ENCODE measurements at places on chromosomes 13 and 19. TPM values are rescaled to one million over a fixed set of nuclear protein-coding genes. Genes with fewer than 3 reads are reported as not detected.
A peak's percentile ranks its signal among the peaks of the same experiment; 100 is the strongest.

KIR2DL4 gene
- not detected for polyA plus RNA-seq

PRTN3 gene
- polyA plus RNA-seq, result not detected

C2CD4C gene
- polyA plus RNA-seq, result 0.05 TPM

DNA sequence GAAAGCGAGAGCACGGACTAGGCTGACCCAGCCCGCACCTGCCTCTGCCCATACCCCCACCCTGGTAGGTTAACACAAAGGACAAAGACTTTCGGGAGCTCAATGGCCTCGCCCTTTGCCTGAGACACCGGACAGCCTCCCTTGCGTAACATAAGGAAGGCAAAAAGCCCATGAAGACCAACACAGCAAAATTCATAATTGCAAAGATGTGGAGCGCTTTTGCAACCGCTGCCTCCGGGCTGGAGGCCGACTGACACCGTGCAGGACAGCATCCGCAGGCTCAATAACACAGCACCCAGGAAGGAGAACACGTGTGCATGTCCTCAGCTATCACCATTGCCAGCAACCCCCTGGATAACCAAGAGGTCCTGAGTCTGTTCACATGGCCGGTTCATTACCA, 15.4 kb downstream of the LILRA1 start:
- H3K27ac ChIP-seq, result no peak overlapping the region
- H3K4me1 ChIP-seq, result no peaks in the 10 kb centered on the region
- no peaks in the 10 kb centered on the region for H3K36me3 ChIP-seq
- H3K4me3 ChIP-seq, result no peak overlapping the region
- DNase-seq, result no peak

GRCh38 chr13:109790086-109790485, 3.7 kb upstream of the IRS2 start:
- no peaks in the 10 kb centered on the region for H3K36me3 ChIP-seq
- peak; percentile 55 for DNase-seq
- H3K4me1 ChIP-seq, result no peaks in the 10 kb centered on the region

GRCh38 chr19:17520865-17521264, 9.4 kb downstream of the PGLS start:
- no peak for DNase-seq
- H3K36me3 ChIP-seq, result peaks cover 10% of the 10 kb centered on the region
- no peak overlapping the region for H3K4me3 ChIP-seq

DNA sequence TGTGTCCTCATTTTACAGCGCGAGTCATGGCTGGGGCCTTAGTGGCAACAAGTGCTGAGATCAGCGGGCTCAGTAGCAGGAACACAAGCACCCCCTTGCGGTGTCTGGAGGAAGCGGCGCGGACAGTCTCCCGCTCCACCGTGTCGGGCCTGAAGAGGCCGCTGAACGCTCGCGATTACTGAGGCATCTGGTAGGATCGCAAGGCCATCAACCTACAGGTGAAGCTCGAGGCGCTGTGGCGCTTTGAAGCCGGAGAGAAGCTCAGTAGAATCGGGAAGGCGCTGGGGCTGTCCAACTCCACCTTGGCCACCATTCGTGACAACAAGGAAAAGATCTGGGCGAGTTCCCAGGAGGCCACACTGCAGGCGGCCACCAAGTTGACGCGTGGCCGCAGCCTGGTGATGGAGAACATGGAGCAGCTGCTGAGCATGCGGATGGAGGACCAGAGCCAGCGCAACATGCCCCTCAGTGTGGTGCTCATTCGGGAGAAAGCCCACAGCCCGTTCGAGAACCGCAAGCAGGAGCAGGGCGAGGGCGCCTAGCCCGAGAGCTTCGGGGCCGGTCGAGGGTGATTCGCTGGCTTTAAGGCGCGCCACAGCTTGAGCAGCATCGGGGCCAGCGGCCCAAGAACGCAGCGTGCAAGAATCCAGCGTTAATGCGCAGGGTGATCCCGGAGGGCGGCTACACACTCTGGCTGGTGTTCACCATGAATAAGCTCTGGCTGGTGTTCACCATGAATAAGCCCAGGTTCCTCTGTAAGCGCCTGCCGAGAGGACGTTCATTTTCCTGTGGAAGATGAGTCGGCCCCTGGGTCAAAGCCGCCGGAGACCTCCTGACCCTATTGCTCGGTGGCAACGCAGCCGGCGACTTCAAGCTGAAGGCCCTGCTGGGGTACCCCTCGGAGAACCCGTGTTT, 8.3 kb upstream of the MZF1 start:
- no peaks in the 10 kb centered on the region for H3K27me3 ChIP-seq
- H3K27ac ChIP-seq, result no peak overlapping the region
- no peak overlapping the region for H3K4me3 ChIP-seq
- peaks cover 11% of the 10 kb centered on the region for H3K4me1 ChIP-seq

DNA sequence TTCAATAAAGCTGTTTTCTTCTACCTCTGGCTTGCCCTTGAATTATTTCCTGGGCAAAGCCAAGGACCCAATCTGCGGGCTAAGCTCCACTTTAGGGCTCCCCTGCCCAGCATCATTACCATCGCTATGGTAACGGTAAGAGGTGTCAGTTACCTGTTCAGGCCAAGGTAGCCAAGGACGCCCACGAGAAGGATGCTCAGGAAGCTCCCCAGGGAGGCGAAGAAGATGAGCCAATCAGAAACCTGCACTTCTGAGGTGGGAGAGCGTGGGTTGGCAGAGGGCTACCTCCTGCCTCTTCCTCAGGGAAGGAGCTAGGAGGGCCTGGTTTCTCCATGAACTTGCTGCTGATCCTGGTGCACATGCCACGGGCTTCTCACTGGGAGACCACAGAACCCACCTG, 24.7 kb downstream of the IL12RB1 start:
- no peak overlapping the region for H3K4me3 ChIP-seq
- no peaks in the 10 kb centered on the region for H3K27me3 ChIP-seq
- H3K4me1 ChIP-seq, result peaks cover 3% of the 10 kb centered on the region
- H3K36me3 ChIP-seq, result no peaks in the 10 kb centered on the region

DNA sequence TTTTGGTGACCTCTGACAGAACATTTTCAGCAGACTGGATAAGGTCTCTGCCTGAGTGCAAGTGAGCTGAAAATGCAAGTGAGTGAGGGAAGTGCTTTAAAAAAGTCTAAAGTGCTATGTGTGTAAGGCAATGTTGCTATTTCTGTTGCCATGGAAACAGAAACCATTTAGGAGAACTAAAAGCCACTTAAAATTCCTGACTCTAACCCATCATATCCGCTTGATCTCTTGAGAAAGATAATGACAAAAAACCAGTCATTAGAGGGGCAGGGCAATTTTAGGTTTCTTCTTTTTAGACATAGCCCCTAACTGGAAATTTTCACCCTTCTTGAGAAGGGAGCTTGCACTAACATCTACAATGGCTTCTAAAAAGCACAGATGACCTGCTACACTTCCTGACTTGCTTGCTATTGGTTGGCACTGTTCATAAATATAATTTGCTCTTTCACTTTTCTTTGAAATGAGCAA, at the start of gene CYSLTR2:
TSS of gene CYSLTR2 (plus strand) at position 458 of the 468 bp plus-strand sequence. CDS start 52,889 bp downstream, outside the sequence.
- peak; percentile 62 for DNase-seq
- no peaks in the 10 kb centered on the region for H3K36me3 ChIP-seq
- no peaks in the 10 kb centered on the region for H3K27me3 ChIP-seq
- no peaks in the 10 kb centered on the region for H3K4me1 ChIP-seq

- H3K36me3 ChIP-seq, result no peaks in the 10 kb centered on the region
- H3K4me1 ChIP-seq, result no peaks in the 10 kb centered on the region
- H3K27me3 ChIP-seq, result no peaks in the 10 kb centered on the region
Observed at GRCh38 chr13:73572824-73573223, 514.0 kb downstream of the KLF5 start.

DNA sequence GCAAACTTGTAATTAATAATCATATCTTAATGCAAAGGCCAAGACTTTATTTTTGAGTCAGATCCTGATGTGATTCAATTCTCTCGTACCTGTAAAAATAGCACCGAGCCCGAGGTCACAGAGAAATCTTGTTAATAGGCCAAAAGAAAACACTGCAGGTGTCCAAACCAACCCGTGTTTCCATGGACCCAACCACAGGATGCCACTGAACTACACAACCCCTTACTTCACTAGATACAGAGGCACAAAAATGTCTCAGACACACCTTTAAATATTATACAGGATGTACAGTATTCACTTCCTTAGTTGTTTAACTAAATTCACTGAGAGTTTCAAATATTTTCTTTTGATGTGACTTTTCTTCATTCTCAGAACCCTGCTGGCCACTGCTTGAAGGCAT, 530.9 kb downstream of the MYO16 start:
- H3K4me1 ChIP-seq, result peaks cover 8% of the 10 kb centered on the region
- DNase-seq, result no peak
- H3K27ac ChIP-seq, result no peak overlapping the region
- H3K4me3 ChIP-seq, result no peak overlapping the region

DNA sequence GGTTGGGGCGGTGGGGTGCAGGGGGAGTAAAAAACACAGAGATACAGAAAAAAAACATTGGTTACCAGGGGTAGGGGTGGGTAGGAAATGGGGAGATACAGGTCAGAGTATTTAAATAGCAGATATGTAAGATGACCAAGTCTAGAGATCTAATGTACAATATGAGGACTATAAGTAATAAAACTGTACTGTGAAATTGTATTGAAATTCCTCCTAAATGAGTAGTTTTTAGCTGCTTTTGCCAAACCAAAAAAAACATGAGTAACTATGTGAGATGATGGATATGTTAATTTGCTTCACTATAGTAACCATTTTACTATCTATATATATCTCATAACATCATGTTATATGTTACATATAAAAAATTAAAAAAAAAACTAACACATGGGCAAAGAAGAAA, 29.6 kb downstream of the VWA8 start:
- no peaks in the 10 kb centered on the region for H3K36me3 ChIP-seq
- no peaks in the 10 kb centered on the region for H3K4me1 ChIP-seq
- H3K27me3 ChIP-seq, result no peaks in the 10 kb centered on the region
- H3K27ac ChIP-seq, result no peak overlapping the region
- no peak overlapping the region for H3K4me3 ChIP-seq
- peak; percentile 49 for DNase-seq

DNA sequence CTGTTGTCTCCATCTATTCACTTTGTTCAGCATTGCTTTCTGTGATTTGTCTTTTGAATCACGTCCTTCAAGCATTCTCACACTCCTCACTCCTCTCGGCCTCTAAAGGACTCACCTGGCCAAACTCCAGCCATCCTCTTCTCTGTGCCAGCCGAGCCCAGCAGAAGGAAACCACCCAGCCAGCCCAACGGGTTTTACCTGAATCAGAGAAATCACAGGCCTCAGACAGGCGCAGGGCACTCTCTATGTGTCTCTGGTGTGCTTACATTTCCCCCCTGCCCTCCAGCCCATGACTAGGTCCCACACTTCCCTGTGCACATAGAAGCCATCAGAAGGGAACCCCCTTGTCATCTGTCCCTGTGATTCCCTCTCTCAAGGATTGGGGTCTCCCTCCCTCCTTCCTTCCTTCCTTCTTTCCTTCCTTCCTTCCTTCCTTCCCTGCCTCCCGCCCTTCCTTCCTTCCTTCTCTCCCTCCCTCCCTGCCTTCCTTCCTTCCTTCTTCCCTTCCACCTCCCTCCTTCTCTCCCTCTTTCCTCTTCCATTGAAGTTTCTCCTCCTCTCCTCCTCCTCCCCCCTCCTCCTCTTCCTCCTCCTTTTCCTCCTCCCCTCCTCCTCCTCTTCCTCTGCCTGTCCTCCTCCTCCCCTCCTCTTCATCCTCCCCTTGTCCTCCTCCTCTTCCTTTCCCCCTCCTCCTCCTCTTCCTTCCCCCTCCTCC, 8.8 kb upstream of the ZNF541 start:
- no peak for DNase-seq
- H3K4me3 ChIP-seq, result no peak overlapping the region
- no peaks in the 10 kb centered on the region for H3K27me3 ChIP-seq
- peak overlapping the region; percentile 26 for H3K27ac ChIP-seq
- no peaks in the 10 kb centered on the region for H3K36me3 ChIP-seq

DNA sequence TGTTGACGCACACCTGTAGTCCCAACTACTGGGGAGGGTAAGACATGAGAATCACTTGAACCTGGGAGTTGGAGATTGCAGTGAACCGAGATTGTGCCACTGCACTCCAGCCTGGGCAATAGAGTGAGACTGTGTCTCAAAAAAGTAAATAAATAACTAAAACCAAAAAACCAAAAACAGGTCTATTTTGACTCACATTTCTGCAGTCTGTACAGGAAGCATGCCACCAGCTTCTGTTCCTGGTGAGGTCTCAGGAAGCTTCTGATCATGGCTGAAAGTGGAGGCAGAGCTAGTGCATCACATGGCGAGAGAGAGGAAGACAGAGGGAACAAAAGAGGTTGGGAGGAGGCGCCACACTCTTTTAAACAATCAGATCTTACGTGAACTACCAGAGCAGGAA, 142.5 kb downstream of the ITGBL1 start:
- no peaks in the 10 kb centered on the region for H3K27me3 ChIP-seq
- H3K36me3 ChIP-seq, result no peaks in the 10 kb centered on the region
- no peak overlapping the region for H3K27ac ChIP-seq
- H3K4me1 ChIP-seq, result no peaks in the 10 kb centered on the region
- DNase-seq, result no peak
- no peak overlapping the region for H3K4me3 ChIP-seq

DNA sequence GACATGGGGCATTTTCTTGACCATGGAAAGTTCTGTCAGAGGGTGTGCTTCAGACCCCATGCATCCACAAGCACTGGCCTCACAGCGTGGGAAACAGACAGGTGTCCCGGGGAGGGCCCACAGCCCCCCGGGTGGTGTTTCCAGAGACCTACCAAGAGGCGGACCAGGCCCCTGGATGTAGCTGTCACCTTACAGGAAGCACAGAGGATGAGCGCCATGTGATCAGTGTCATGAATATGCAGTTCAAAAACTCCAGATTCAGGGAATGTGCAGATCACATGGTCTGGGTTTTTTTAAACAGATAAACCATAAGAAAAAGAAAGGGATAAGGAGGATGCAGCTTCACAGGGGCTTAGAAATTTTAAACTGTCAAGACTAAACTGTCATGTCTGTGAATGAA, 61.0 kb upstream of the SPATA13 start:
- H3K27ac ChIP-seq, result no peak overlapping the region
- no peaks in the 10 kb centered on the region for H3K36me3 ChIP-seq
- H3K4me3 ChIP-seq, result no peak overlapping the region
- no peaks in the 10 kb centered on the region for H3K27me3 ChIP-seq
- no peak for DNase-seq

- no peaks in the 10 kb centered on the region for H3K4me1 ChIP-seq
- no peak overlapping the region for H3K4me3 ChIP-seq
- H3K36me3 ChIP-seq, result no peaks in the 10 kb centered on the region
- H3K27me3 ChIP-seq, result no peaks in the 10 kb centered on the region
- DNase-seq, result no peak
Observed at GRCh38 chr13:100725472-100725871, 50.9 kb upstream of the TMTC4 start.

GRCh38 chr13:27455331-27455855, 5.0 kb upstream of the MTIF3 start:
- H3K27me3 ChIP-seq, result peaks cover 2% of the 10 kb centered on the region
- H3K4me3 ChIP-seq, result peak overlapping the region; percentile 43
- no peak overlapping the region for H3K27ac ChIP-seq
- no peaks in the 10 kb centered on the region for H3K36me3 ChIP-seq
- DNase-seq, result no peak

KPNA3 gene
- 73.8 TPM for polyA plus RNA-seq

MCF2L gene
- 0.06 TPM for polyA plus RNA-seq

SMAD9 gene
- 3.5 TPM for polyA plus RNA-seq

- H3K36me3 ChIP-seq, result no peaks in the 10 kb centered on the region
- DNase-seq, result no peak
- H3K4me3 ChIP-seq, result no peak overlapping the region
- no peaks in the 10 kb centered on the region for H3K27me3 ChIP-seq
- no peak overlapping the region for H3K27ac ChIP-seq
- H3K4me1 ChIP-seq, result no peaks in the 10 kb centered on the region
Observed at GRCh38 chr13:36355632-36356031, 9.4 kb upstream of the SPART start.

GRCh38 chr19:55389386-55390317, 3.9 kb downstream of the RPL28 start:
- peaks cover 29% of the 10 kb centered on the region for H3K36me3 ChIP-seq
- H3K4me3 ChIP-seq, result no peak overlapping the region
- H3K4me1 ChIP-seq, result peaks cover 21% of the 10 kb centered on the region
- peak overlapping the region; percentile 28 for H3K27ac ChIP-seq
- no peak for DNase-seq
- no peaks in the 10 kb centered on the region for H3K27me3 ChIP-seq
